ENCODE measurements at places on chromosomes 7 and 10. TPM values are rescaled to one million over a fixed set of nuclear protein-coding genes. Genes with fewer than 3 reads are reported as not detected.

GRCh38 chr10:10527861-10528562 is 489.7 kb upstream of the CELF2 start:
- DNase-seq: no peak

- DNase-seq: no peak
These were observed 11.4 kb downstream of the PDIA4 start for GRCh38 chr7:149016876-149017275.

ITPRIP gene
- 23.8 TPM for total RNA-seq

GPR141 gene
- total RNA-seq: 3.8 TPM

GRCh38 chr7:155961241-155962190 is 149.3 kb upstream of the SHH start:
- DNase-seq: no peak

STK32C gene
- total RNA-seq: 22.0 TPM
